Fibroblast of gingiva (primary cell): ENCODE measurements at places on chromosomes 1 and 21.

DNA sequence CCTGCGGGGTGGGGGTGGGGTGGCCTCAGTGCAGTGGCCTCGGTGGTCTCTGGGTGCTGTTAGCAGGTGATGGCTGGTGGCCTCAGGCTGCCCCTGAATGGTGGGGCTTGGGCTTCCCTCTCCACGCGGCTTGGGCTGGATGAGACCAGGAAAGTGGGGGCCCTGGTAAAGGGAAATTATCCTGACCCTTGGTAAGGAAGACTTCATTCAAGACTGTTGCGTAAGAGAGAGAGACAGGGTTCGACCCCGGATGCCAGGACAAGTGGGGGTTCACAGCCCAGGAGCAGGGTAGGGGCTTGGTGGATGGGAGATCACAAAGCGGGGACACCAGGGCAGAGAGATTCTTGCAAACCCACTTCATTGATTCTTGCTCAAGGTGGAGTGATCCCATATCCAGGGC is 5.5 kb upstream of the TTC34 start:
- no peak for DNase-seq

DNA sequence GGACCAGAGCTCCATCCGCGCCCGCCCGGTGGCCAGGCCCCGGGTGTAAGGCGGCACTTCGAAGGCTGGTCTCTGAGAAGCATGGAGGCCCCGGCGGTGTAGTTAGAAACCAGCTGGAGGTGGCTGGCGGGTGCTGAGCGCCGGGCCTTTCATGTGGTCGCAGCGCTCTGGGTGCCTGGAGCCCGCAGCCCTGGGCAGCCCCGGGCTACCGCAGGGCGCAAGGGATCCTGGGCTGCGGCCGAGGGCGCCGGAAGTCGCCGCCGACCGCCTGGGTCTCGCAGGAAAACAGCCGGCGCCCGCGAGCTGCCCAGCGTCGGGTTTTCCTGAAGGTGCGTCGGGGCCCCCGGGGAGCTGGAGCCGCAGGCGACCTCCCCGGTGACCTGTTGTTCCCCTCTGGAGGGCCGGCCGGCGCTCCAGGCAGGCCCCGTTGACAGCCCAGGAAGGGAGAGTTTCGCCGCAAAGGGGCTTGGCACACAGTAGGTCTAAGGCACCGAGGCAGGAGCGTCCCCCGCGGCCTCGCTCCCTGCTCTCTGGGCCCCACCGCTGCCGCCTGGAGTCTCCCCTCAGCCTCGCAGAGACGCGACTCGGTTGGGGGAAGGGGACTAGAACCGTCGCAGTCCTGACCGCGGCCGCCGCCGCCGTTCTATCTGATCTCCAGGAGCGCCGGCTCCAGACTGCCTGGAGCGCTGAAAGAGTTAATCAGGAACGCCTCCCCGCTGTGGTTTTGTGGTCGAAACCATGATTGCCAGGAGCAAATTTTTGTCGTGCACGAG is 2.7 kb downstream of the GRHL3 start:
- peak; percentile 54 for DNase-seq

- DNase-seq, result no peak
Observed at GRCh38 chr1:117565745-117566455, 39.9 kb upstream of the TENT5C start.

- no peak for DNase-seq
Observed at GRCh38 chr1:243396876-243397275, 141.0 kb downstream of the SDCCAG8 start.

DNA sequence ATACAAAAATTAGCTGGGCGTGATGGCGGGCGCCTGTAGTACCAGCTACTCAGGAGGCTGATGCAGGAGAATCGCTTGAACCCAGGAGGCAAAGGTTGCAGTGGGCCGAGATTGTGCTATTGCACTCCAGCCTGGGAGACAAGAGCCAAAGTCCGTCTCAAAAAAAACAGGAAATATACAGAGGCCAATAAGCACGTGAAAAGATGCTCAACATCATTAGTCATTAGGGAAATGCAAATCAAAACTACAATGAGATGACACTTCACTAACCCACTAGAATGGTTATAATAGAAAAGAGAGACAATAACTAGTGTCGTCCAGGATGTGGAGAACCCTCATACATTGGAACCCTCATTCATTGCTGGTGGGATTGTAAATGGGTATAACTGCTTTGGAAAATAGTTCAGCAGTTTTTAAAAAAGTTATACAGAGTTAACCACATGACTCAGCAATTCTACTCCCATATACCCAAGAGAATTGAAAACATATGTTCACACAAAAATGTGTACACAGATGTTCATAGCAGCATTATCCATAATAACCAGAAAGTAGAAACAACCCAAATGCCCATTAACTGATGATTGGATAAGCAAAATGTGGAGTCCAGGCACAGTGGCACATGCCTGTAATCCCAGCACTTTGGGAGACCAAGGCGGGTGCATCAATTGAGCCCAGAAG is 6.4 kb upstream of the E2F2 start:
- DNase-seq, result peak; percentile 64

GRCh38 chr21:42112857-42113256 is 41.7 kb downstream of the UMODL1 start:
- DNase-seq, result peak; percentile 38

GRCh38 chr1:64320470-64320869 is 117.0 kb downstream of the UBE2U start:
- DNase-seq, result peak; percentile 76

DNA sequence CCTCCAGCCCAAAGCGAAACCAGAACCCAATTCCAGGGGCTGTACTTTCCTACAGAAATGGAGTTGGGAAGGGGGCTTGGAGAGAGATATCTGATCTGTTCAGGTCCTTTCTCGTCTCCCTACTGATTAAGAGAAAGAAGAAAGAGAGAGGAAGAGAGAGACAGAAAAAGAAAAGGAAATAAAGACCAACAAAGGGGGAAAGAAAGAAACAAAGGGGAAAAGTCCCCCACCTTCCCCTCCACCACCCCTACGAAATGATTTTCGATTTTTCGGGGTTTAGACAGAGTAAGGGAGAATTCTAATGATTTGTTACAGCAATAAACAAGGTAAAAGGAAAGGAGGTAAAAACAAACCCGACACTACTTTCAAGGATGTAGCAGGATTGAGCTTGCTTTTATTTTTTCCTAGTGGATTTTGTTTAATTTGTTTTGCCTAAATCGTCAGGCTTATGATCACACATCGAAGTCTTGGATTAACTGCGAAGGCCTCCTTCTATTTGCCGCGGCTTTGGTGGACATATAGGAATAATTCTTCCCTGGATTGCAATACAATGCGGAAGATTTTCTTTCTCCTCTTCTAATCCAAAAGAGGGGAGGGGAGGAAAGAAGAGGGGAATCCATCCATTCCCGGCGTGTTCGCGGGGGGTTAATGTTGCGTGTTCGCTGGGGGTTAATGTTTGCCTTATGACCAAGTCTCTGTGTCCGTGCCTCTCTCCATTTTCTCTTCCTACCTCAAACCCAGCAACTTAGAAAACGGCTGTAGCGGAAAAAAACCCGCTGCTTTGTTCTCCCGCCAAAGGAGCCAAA is 1.9 kb downstream of the TAL1 start:
- DNase-seq, result no peak

GRCh38 chr1:192489748-192490147 is 85.8 kb upstream of the RGS1 start:
- peak; percentile 94 for DNase-seq

GRCh38 chr1:1895456-1896336 is 4.8 kb upstream of the GNB1 start:
- no peak for DNase-seq

- DNase-seq, result no peak
Observed at GRCh38 chr1:19313636-19313959, 1.5 kb downstream of the SLC66A1 start.

DNA sequence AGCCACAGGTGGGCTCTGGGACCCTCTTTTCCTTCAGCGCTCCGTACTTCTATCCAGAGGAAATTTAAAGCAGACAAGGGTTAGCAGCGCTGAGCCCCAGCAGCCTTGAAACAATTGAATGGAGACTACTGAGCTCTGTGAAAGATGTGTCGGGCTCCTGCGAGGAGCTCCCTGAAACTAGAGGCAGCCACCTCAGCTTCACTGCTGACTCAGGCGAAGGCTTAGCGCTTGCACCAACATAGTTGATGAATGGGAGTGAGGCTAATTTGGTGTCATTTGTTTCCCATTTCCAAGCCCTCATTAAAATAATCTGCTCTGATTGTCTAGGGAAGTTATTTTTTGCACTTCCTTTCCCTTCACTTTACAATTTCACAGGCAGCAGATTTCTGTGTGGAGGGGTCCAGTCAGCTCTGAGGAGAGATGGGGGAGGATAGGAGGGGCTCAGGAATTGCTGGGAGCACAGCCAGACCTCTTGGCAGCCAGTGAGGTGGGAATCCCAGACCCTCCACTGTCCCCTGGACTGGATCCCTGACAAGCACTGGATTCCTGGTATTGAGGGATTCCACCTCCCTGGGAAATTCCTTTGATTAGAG is 398.9 kb upstream of the PLXNA2 start:
- no peak for DNase-seq

- no peak for DNase-seq
Observed at GRCh38 chr1:27138927-27139326, 16.0 kb downstream of the SLC9A1 start.

GRCh38 chr1:183841550-183841949 is 36.6 kb downstream of the RGL1 start:
- peak; percentile 28 for DNase-seq

GRCh38 chr1:236875975-236876374 is 80.9 kb downstream of the MTR start:
- no peak for DNase-seq

DNA sequence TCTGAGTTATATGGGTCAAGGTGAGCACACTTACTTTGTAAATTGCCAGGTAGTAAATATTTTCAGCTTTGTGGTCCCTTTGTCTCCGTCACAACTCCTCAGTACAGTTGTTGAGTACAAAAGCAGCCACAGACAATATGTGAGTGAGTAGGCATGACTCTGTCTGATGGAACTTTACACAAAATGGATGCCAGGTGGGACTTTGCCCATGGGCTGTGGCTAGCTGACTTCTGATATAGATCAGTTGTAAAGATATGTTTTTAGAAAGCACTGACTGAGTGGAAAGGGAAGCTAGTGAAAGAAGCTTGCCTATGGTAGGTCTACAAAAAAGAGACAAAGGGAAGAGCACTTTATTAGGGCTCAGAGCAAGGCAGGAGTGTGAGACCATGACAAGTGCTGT is 23.1 kb upstream of the IGSF5 start:
- DNase-seq, result no peak

- no peak for DNase-seq
Observed at GRCh38 chr1:228737601-228738041, 2.3 kb downstream of the RHOU start.

DNA sequence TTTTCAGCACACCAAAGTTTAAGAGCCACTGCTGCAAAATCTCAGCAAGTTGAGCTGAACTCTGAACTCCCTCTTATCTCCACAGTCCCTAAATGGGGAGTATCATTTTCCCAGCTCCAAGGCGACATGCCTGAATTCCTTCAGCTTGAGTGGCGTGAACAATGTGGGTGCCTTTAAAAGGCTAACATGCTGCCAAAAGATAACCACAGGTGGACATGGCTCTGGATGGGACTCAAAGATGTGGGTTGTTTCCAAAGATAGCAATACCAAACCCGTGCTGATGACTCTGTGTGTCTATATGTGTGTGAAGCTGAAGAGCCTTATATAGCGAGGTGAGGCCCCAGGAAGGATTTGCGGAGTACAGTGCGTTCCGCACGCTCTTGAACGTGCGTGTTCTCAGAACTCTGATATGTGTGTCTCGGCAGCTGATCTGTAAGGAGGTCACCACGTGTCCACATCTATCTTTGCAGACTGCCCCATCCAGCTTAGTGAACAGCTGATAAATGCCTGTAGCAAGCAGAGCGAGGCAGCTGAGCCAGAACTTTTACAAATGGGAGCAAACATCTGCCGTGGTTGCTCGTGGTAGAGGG is 189.2 kb downstream of the DYRK1A start:
- no peak for DNase-seq

- DNase-seq, result no peak
Observed at GRCh38 chr1:23592209-23592892, 33.0 kb upstream of the ID3 start.

- peak; percentile 13 for DNase-seq
Observed at GRCh38 chr1:222084996-222085395, 343.1 kb upstream of the DUSP10 start.

DNA sequence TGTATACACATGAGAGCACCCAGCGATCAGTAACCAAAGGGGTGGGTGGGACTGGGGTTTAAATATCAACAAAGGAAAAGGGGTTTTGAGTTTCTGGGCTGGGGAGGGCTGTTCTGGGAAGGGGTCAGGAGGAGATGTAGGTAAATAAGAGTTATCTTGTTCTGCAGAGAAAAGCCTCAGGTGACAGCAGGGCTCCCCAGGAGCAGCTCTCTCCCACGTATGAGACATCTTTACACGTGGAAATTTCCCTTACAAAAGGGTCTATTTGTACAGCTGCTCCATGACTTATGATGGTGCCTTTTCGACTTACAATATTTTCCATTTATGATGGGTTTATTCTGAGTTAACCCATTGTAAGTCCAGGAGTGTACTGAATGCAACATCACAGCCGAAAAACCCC is 16.3 kb upstream of the PADI2 start:
- no peak for DNase-seq

DNA sequence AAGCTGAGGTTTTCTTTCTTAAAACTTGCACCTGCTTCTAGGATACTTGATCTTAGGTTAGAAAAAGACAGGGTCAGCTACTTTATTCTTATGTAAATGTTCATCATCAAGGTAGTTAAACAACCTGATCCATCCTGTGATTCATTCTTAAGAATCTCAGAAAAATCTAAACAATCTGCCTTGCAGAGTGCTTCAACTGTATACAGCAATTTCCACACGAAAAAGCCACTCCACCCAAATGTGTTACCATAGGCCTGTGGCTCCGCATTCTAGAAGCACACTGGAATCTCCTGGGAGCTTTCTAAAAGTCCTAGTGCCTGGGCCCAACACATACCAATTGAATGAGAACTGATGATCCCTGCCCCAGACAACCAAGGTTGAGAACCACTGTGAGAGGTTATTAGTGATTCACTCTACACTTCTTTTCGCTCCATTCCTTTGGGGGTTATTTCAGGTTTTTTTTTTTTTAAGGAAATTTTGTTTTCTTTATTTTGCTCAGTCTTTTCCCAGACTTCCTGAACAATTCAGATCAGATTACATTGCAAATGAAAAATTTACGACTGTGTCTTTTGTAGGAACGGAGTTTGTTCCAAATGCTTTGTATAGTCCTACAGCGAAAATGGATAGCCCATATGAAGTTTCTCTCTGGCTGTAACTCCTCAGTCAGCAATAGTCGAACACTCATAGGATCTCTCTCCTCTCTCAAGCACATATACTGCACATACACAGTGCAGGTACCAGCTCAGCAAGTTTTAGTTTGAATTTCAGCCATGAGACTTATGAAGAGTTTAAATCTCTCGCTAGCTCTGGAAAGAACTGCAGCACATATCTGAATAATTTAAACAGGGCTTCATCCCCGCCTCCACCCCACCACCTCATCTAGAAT is 16.1 kb downstream of the SMYD2 start:
- peak; percentile 54 for DNase-seq

DNA sequence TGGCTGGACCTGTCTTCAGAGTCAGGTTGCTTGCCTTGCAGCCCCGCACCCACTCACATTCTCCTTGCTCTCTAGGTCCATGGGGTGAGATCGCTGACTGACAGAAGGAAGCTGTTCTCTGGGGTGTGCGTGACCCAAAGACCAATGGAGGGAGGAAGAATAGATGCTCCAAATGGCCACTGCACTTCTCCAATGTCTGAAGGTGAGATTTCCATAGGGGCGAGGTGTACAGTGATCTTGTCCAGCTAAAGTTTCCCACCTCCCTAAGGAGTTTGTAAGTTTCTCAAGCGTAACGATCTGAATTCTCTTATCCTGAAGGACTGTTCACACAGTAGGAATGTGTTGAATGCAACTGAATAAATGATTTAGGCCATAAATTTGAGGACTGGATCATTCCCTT is 211.9 kb upstream of the IRF2BP2 start:
- no peak for DNase-seq
